ENCODE measurements at places on chromosomes 3 and 15. TPM values are rescaled to one million over a fixed set of nuclear protein-coding genes. Genes with fewer than 3 reads are reported as not detected.

- DNase-seq: no peak
Observed at GRCh38 chr15:62901909-62902546, 140.5 kb upstream of the TPM1 start.

Gene IDH3A
- total RNA-seq: 43.6 TPM

Gene CD276
- total RNA-seq: 81.2 TPM

- DNase-seq: no peak
Observed at GRCh38 chr3:101784855-101785613, 6.0 kb downstream of the NXPE3 start.

GRCh38 chr15:51494411-51495314 lies 127.9 kb downstream of the DMXL2 start:
- DNase-seq: peak; percentile 73

- DNase-seq: peak; percentile 86
Observed at GRCh38 chr3:149547954-149548668, 73.6 kb downstream of the TM4SF4 start.

Gene UBA3
- 82.1 TPM for total RNA-seq

DNA sequence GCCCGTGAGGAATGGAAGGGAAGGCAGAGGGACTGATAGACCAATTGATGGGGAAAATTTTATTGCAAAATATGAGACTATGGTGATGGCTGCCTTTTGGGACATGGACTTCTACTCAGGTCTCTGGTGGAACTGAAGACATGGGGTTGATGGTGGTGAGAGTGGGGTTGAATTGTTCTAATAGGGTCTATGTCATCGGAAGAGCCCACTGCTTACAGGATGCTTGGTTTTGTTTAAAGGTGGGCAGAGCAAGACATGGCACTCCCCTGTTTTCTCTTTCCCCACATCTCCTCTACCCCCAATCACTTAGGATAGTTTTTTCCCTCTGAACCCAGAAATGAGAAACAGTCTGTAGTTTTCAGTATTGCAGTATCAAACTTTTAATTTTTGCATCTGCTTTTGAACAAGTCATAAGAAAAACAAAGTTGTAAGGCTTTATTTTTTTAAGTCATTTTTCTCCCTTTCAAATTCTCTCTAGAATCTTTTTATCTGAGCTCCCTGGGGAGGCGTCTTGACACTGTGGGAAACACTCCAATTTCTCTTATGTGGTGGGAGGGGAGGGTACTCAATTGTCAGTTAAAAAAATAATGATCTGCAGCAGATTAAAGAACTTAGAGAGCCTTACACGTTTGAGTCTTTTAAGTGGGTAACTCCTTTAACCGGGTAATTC lies 276.2 kb upstream of the TBC1D5 start:
- no peak for DNase-seq

GRCh38 chr15:66483131-66483566 lies 14.4 kb downstream of the SNAPC5 start:
- DNase-seq: peak; percentile 80

DNA sequence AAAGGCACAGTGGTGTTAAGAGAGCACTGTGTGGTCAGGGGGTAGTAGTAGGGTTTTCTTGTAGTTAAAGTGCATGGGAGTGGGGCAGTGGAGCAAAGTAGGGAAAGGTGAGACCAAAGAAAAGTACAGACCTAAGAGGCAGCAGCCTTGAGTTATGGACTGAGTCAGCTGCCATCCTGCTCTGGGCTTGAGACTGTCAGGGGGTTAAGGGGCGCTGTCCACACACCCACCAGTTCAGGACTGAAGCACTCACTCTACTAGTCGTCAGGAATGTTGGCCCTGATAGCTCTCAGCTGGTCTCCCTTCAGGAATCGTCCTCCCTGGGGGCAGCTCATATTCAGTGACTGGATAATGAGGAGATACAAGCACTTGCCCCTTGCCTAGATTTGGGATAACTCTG lies 7.9 kb downstream of the CCR4 start:
- no peak for DNase-seq

- DNase-seq: no peak
Observed at GRCh38 chr3:10274601-10275000, 18.1 kb downstream of the GHRL start.

DNA sequence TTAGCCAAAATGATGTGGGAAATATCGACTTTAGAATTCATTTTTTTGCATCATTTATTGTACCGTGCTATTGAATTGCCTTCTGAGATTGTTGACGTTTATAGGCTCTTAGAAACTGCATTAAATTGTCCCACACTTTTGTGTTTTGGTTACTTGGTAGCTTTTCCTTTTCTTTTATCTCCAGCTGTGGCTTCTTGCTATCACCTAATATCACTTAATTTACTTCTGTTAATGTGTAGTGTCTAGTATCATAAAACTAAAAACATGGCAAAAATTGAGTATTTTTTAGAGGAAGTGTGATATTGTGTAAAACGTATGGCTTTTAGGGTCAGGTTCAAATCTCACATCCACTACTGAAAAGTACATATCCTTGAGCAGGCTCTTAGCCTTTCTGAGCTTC lies 11.2 kb downstream of the TMOD3 start:
- no peak for DNase-seq

Gene CLRN1
- not detected for total RNA-seq

DNA sequence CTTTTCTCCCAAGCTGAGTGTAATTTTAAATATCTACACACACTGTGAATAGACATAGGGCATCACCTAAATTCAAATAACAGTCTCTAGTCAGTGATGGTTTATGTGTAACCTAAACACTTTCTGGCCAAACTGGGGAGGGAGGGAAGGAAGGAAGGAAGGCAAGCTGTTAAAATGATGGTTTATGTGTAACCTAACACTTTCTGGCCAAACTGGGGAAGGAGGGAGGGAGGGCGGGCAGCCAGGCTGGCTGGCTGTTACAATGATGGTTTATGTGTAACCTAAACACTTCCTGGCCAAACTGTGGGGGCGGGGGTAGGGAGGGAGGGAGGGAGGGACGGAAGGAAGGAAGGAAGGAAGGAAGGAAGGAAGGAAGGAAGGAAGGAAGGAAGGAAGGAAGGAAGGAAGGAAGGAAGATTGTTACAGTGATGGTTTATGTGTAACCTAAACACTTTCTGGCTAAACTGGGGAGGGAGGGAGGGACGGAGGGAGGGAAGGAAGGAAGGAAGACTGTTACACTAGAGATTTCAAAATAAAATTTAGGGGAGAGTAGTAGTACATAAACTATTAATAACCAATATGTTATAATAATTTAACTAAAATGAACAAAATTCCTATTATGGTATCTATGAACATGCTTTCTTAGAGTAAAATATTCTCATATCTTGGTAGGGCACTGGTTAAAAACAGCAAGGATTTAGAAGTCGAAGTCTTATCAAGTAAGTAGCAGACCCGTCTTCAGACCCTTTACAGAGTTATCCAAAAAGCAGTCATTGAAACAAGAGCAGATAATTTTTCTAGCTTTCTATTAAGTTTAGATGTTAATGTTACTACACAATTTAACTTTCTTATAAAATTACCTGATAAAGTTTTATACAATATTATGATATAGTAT lies 148.1 kb downstream of the LMLN start:
- no peak for DNase-seq

DNA sequence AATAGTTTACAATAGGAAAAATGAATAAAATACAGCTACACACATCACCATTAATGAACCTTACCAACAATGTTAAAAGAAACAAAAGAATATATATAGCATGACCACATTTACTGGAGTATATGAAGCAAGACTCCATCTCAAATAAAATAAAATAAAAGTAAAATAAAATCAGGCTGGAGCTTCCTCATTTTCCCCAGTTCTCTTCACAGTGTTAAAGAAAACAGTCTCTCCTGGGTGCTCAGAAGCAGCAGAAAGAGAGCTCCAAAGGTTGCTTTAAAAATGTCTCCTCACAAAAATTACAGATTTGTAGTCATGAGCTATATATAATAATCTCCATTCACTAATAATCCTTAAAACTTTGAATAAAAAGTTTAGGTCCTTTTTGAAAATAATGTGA lies 48.8 kb downstream of the PIK3CB start:
- DNase-seq: no peak

Gene RARB
- 21.6 TPM for total RNA-seq

- DNase-seq: no peak
Observed at GRCh38 chr3:153574445-153574844, 412.4 kb downstream of the RAP2B start.

- no peak for DNase-seq
Observed at GRCh38 chr3:178367817-178368617, 168.2 kb upstream of the KCNMB2 start.

GRCh38 chr3:39295184-39295775 lies 15.4 kb upstream of the CX3CR1 start:
- no peak for DNase-seq

Data from fibroblast of villous mesenchyme (primary cell).